ENCODE measurements at places on chromosomes 4 and X. TPM values are rescaled to one million over a fixed set of nuclear protein-coding genes. Genes with fewer than 3 reads are reported as not detected.

GRCh38 chrX:2538031-2538757 is 37.4 kb upstream of the DHRSX start:
- DNase-seq = no peak

DNA sequence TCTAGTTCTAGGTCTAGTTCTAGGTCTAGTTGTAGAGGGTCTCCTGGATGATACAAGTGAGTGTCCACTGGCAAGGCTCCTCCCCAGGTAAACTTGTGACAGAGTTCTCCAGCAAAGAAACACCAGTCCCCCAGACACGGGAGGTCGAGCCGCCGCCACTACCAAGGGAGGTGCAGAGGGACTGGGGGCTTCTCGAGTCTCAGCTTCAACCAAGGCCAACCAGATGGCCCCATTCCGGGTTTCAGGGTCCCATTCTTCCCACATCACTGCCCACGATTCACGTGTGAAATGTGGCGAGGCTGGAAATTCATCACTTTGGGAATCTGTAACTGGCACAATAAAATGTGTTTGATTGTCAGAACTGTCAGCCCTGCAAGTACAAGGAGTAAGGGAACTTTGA is 37.5 kb downstream of the TKTL1 start:
- no peak for DNase-seq

DNA sequence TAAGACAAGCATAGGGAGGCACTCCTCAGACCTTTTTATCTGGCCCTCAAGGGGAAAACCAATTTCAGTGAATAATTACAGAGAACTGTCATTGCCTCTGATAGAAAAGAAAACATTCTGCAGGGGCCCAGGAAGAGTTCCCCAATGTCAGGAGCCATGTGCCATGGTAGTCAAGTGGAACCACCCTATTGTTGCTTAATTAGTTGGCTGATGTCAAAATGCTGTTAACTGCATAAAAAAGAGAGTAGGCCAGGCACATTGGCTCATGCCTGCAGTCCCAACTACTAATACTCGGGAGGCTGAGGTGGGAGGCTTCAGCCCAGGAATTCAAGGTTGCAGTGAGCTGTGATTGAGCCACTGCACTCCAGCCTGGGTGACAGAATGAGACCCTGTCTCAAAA is 28.6 kb upstream of the OGT start:
- no peak for DNase-seq

GRCh38 chrX:55161581-55161980 is 58.6 kb upstream of the PAGE5 start:
- DNase-seq = no peak

GRCh38 chrX:20230406-20230805 is 36.3 kb downstream of the RPS6KA3 start:
- DNase-seq = no peak

GRCh38 chr4:2789351-2789750 is 3.5 kb upstream of the SH3BP2 start:
- DNase-seq = no peak

DNA sequence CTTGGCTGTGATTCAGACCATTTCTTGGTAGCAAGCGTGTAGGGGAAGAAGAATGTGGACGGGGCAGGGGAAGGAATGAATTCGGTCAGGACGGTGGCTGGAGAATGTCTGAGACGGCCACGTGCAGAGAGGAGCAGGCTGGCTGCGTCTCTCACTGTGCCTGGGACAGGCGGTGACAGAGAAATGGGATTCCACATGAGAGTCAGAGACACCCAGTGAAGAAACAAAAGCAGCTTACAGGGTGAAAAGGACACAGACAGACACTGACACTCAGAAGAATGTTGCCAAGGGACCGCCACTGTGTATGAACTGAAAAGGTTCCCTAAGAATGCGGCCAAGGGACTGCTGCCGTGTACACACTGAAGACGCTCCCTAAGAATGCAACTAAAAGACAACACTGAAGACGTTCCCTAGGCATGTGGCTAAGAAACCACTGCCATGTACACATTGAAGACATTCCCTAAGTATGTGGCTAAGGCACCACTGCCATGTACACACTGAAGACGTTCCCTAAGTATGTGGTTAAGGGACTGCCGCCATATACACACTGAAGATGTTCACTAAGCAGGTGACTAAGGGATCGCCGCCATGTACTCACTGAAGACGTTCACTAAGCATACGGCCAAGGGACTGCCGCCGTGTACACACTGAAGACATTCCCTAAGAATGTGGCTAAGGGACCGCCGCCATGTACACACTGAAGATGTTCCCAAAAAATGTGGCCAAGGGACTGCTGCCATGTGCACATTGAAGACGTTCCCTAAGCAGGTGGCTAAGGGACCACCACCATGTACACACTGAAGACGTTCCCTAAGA is 49.1 kb downstream of the DHRSX start:
- DNase-seq = no peak

HS3ST1 gene
- not detected for total RNA-seq
